ENCODE measurements at places on chromosomes 16 and 17.

DNA sequence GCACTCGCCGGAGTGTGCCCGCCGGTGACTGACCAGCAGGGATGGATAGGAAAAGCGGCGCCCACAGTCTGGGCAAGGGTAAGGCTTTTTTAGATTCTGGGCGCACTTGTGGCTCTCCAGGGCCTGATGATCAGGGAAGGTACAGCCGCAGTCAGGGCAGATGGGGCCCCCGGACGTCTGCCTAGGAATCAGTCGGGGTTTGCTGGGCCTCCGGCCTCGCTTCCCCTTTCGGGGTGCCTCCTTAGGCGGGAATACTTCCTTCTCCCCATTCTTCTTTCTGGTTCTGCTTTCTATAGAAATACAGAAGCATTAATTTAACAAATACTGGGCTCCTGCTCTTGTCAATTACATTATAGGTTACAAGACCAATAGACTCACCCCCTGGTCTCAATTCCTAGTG is 5.0 kb downstream of the ZNF689 start:
- no peak for DNase-seq

GRCh38 chr16:268141-269053 is 7.3 kb downstream of the RGS11 start:
- DNase-seq, result no peak

GRCh38 chr17:29622337-29623282 is at the start of gene CORO6:
Gene CORO6, minus strand, starts transcription at chr17:29622912. Its CDS starts 1,491 bp downstream, at chr17:29621421.
- no peak for DNase-seq

DNA sequence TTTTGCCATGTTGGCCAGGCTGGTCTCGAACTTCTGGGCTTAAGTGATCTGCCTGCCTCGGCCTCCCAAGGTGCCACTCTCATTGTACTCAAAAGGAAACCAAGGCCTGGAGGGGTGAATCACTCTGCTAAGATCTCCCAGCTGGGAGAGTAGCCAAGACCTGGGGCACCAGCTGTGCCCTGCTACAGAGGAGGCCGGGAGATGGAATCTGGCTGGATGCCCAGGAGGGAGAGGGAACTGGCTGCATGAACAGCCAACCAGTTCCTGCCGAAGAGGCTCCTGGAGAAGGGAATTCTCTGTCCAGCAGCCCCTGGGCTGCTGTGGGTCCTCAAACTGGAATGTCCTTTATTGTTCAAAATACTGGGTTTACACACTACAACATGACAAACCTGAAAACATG is 238.7 kb upstream of the CIBAR2 start:
- DNase-seq, result peak; percentile 97

GRCh38 chr17:44807093-44807816 is 22.8 kb downstream of the GJC1 start:
- no peak for DNase-seq

DNA sequence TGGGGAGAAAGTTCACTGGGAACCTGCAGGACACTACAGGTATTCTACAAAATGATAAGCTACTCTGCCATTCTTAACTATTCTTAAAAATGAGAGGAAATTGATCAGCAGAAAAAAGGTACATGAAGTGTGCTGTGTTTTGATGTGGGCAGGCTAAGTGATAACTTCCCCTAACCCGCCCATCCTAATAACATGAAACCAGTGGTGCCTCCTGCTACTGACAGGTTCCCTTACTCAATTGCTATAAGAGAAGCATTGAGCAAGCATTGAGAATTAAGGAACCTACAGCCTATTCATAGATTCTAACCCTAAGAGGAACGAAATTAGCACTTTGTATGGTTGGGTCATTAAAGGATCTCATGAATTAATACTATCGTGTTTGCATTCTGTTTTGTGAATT is 18.9 kb downstream of the XYLT1 start:
- no peak for DNase-seq

GRCh38 chr17:76199469-76199868 is 40.8 kb downstream of the RNF157 start:
- DNase-seq, result no peak

GRCh38 chr16:78727536-78727935 is 628.1 kb downstream of the WWOX start:
- no peak for DNase-seq

- no peak for DNase-seq
These were observed 14.5 kb downstream of the PSKH1 start for GRCh38 chr16:67907397-67908180.

DNA sequence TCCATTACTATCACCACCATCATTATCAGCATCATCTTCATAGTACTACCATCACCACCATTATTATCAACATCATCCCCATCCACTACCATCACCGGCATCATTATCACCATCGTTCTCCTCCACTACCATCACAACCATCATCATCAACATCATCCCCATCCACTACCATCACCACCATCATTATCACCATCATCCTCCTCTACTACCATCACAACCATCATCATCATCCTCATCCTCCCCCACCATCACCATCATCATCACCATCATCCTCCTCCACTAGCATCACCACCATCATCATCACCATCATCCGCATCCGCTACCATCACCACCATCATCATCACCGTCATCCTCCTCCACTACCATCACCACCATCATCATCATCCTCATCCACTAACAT is 639.8 kb upstream of the RBFOX1 start:
- no peak for DNase-seq

- no peak for DNase-seq
These were observed 107.1 kb downstream of the ADAMTS18 start for GRCh38 chr16:77327717-77328116.

DNA sequence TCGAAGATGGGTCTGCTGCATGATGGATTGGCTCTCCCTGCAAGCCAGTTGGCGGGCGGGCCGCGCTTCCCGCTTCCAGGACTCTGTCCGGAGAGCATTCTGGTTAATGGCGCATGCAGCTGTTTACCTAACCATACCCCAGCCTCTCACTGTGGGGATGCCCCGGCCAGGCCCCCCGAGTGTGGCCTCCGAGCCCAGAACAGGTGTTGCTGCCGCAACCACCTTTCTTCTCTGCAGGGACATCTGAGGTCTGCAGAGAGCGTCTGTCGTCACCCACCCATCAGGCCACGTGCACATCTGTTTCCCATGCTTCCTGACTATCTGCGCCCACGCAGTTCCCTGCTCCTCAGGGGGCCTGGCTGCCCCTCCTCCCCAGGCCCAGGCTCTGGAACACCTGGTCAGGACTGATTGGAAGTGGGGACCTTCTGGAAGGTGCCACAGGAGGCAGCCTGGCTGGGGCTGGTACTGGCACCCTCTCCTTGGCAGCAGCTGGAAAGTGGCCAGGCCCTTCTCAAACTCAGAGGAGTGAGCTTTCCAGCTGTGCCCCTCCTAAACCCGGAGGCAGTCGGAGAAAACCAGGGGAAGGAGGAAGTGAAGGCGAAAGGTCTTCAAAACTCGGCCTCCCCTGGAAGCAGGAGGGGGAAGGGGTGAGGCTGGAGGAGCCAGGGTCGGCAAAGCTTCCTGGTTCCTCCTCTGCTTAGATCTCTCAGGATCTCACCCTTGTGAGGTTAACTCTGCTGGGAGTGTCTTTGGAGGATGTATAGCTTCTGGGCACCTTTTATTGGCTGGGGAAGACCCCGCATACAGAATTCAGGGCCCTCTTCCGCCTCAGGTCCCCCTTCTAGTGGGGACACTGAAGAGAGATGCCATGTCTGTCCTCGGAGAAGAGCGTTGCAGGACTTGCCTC is 64.5 kb upstream of the CIBAR2 start:
- DNase-seq, result no peak

DNA sequence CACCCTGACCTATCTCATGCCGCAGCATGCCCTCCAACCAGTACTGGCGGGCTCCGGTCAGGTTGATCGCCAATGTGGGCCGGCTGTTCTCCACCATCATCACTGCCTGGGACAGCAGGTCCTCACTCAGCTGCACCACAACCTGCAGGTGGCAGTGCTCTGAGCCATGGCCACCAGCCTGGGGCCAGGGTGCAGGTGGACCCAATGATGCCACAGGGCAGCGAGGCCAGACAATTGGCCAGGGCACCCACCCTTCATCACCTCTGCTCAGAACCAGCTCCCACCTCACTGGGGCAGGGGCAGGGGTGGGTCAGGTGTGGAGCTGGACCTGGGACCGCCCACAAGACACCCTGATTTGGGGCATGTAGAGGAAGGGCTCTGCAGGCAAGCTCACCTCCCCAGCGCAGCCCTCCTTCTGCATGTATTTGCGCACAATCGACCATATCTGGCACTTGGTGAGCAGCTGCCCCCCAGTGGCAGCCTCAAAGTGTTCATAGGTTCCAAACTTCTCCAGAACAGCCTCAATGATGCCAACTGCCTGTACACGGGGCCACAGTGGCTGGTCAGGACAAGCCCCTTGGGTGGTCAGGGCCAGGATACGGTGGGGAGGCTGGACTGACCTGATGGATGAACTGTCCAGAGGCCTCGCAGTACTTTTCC is 4.2 kb downstream of the MATCAP1 start:
- no peak for DNase-seq

DNA sequence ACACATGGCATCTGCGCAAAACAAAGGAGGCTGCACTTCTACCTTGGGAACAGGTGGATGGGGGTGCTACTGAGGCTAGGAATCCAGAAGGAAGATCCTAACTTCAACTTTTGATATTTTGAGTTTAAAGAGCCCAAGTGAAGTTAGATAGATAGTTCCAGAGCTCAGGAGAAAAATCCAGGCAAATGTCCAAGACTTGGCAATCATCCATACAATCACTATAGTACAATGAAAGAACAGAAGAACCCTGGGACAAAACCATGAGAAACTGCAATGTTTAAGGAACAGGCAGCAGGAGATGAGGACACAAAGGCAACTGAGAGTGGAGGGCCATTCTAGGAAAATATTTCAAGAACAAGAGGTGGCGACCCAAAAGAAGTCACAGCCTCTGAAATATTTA is 12.4 kb downstream of the CDYL2 start:
- no peak for DNase-seq

GRCh38 chr17:53466733-53467132 is 356.0 kb upstream of the KIF2B start:
- no peak for DNase-seq

- no peak for DNase-seq
These were observed 11.8 kb upstream of the STAC2 start for GRCh38 chr17:39237586-39237985.

DNA sequence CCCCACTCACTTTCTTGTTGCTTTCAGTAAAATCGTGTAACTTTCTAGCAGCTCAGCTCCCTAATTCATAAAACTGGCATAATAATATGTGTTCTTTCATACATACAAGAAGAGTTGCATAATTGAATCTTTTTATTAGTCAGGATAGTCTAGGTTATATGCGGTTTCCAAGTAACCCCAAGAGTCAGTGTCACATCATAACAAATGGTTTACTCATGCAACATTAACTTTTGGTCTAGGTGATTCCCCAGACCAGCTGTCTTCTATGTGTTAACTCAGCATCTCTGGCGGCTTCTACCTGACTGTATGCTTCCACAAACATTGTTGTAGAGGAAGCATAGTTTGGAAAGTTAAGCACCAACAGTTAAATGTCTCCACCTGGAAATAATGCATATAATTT is 1000.4 kb downstream of the CDH11 start:
- DNase-seq, result no peak

DNA sequence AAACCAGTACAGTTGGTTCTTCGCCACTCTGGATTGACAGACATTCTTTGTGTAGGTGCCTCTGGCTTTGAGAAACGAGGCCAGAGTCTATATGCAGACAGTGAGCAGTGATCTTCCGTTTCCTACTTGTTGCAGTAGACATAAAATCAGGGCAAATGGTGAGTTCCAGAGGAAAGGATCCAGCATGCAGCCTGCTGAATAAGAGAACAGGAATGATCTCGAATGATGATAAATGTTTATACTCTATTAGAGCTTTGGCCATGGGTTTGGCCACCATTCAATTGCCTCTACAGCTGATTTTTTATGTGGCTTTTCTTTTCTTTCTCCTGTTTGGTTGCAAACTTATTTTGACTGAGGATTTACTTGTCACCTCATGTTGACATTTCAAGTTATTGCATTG is 286.7 kb downstream of the IRX3 start:
- DNase-seq, result no peak

DNA sequence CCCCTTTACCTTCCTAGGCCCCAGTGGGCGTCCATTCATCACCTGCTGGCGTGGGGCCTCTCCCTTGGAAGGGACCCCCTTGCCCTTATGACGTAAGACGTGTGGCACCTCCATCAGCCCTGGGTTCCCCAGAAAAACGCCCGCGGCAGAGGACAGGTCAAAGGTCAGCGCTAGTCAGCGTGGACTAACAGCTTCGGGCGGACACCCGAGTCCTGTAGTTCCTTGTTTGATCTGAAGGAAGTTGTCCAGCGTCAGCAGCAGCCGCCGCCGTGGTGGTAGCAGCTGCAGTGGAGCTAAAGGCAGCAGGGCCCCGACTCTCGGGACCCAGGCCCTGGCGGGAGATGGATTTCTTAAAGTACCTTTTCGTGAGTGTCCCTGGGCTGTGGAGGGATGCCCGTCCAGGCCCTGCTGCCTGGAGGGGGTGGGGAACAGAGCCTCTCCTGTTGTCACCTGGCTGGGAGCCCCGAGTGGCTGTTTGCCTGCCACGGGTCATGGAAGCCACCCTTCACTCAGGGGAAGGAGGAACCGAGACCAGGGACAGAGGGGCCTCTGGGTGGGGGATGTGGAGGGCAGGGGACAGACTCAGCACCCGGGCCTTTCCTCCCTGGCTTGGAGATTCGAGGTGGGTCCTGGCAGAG is 123.6 kb downstream of the OR1D5 start:
- no peak for DNase-seq

GRCh38 chr16:83732536-83732935 is 75.2 kb upstream of the HSBP1 start:
- no peak for DNase-seq

DNA sequence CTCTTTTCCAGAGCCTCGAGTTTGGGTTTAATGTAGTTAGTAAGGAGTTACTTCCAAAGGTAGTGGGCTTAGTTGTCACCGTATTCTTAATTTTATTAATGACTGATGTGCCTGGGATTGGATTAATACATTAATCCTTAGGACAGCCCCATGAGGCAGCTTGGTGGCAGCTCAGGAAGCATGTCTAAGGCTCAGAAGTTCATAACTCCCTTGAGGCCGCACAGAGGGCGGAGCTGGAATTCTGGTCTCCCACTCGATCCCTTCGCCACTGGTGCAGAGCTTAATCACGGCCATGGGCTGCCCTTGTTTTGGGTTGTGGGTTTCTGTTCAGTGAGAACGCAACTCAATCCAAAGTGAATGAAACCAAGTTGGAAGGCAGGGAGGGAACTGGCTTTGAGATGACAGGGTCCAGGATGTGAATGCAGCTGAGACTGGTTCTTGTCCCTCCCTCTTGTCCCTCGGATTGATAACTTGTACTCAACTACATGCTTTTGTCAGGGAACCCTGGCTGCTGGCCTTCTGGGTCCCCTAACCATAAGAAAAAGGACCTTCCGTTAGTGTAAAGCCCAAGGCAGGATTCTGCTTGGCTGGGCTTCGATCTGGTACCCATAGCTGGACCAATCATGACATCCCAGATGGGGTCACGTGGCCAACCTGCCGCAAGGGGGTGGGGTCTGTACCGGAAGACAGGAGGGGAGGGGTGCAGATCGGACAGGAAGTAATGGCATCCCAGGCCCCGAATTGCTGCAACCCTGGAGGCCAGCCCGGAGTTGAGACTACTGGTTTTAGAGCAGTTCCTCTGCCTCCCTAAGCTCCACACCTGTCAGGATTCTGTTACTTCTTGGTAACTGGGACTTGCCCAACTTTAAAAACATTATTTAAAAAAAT is 45.4 kb downstream of the SNX20 start:
- DNase-seq, result no peak
